ENCODE measurements at places on chromosomes 7 and 10. TPM values are rescaled to one million over a fixed set of nuclear protein-coding genes. Genes with fewer than 3 reads are reported as not detected.

The ZNF239 gene
- polyA plus RNA-seq, result 5.7 TPM

The PHYHIPL gene
- not detected for polyA plus RNA-seq

The KAZALD1 gene
- polyA plus RNA-seq, result 34.4 TPM

The AKR1D1 gene
- polyA plus RNA-seq, result not detected

The AKR1C8 gene
- polyA plus RNA-seq, result not detected

The ZCWPW1 gene
- 4.2 TPM for polyA plus RNA-seq

The GJC3 gene
- not detected for polyA plus RNA-seq

The ARHGEF5 gene
- 2.9 TPM for polyA plus RNA-seq

DNA sequence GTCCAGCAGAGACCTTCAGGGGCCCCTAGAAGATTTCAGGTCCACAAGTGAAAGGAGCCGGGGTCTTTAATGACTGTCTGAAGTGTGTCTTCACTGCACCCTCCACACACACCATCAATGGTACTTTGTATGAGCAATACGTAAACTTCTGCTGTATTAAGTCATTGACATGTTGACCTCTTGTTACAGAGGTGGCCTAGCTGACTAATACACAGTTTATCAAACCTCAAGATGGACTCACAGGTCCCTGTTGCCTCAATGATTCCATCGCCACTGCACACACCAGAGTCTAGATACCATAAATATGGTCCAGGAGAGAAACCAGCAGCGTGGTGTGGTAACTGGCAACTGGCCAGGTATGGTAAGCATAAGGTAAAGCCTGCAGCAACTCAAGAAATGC is 19.5 kb downstream of the KCNMA1 start:
- no peaks in the 10 kb centered on the region for H3K36me3 ChIP-seq
- H3K4me1 ChIP-seq, result no peaks in the 10 kb centered on the region
- no peaks in the 10 kb centered on the region for H3K27me3 ChIP-seq
- H3K4me3 ChIP-seq, result no peak overlapping the region
- no peak for DNase-seq

DNA sequence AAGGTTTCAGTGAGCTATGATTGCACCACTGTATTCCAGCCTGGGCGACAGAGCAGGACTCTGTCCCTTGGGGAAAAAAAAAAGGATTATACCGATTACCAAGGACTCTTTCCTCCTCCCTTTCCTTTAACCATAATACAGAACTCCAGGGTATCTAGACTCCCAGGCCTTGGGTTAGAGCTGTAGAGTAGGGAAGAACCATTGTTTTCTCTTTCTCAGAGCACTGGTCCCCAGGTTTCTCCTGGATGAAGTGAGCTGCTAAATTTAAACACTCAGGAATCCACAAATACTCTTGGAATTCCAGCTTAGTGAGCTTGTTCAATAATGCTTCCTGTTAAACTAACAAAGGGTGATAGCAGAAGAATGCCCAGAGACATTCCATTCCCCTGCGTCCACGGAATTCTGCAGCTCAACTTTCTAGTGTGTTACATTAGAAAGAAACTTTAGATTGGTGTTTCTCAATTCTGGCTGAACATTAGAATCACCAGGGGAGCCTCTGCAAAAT is 14.6 kb upstream of the RPEL1 start:
- H3K4me1 ChIP-seq, result peaks cover 53% of the 10 kb centered on the region
- no peaks in the 10 kb centered on the region for H3K27me3 ChIP-seq
- peak overlapping the region; percentile 72 for H3K27ac ChIP-seq
- DNase-seq, result peak; percentile 93
- H3K4me3 ChIP-seq, result peak overlapping the region; percentile 35
- no peaks in the 10 kb centered on the region for H3K36me3 ChIP-seq

DNA sequence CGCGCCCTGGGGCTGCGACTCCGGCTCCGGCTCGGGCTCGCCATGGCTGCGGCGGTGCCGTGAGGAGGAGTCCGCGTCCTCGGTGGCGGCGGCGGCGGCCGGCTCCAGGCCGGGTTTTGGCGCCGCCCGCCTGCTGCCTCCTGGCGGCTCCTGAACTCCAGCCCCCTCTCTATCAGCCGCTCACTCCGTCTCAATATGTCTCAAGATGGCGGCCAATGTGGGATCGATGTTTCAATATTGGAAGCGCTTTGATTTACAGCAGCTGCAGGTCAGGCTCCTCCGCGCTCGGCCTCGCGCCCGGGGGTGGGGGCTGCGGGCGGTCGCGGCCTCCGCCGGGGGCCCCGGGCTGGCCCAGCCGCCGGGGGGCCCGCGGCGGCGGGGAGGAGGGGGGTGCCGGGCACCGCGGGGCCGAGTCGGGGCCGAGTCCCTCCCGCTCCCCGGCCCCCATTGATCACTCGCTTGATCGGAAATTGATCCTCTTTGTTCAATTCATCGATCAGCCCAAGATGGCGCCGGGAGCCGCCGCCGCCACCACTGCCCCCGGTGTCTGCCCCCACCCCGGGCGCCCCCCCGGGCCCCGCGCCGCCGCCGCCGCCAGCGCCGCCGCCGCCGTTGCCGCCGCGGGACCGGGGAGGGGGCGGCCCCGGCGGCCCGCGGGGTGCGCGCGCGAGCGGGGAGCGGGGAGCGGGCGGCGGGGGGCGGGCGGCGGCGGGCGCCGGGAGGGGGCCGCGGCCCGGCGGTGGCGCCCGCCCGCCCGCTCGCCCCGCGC is 1.4 kb upstream of the CUX1 start:
- H3K4me3 ChIP-seq, result peak overlapping the region; percentile 74
- no peaks in the 10 kb centered on the region for H3K27me3 ChIP-seq
- DNase-seq, result peak; percentile 94
- H3K4me1 ChIP-seq, result peaks cover 7% of the 10 kb centered on the region

DNA sequence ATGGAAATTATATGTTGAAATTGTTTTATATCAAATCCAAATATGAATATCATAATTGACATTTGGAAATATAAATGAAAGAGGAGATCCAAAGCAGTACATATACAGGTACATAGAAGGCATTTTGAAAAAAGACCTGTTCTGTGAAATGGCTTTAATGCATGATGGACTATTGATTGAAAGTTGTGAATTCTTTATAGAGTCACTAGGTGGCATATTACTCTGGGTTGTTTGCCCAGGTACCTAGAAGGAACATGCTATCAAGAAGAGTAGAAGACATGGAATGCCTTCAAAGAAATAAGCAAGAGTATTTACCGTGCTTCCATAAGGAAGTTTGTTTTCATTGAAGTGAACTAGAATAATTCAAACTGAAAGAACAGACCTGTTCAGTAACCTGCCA is 160.0 kb upstream of the ANK3 start:
- DNase-seq, result peak; percentile 20
- H3K36me3 ChIP-seq, result no peaks in the 10 kb centered on the region
- H3K27ac ChIP-seq, result no peak overlapping the region
- no peak overlapping the region for H3K4me3 ChIP-seq
- no peaks in the 10 kb centered on the region for H3K27me3 ChIP-seq

- no peaks in the 10 kb centered on the region for H3K36me3 ChIP-seq
- no peaks in the 10 kb centered on the region for H3K27me3 ChIP-seq
- no peaks in the 10 kb centered on the region for H3K4me1 ChIP-seq
- no peak overlapping the region for H3K27ac ChIP-seq
- H3K4me3 ChIP-seq, result no peak overlapping the region
Measured at GRCh38 chr7:141484907-141485306, 66.3 kb upstream of the AGK start.

- H3K4me3 ChIP-seq, result peak overlapping the region; percentile 57
- H3K27ac ChIP-seq, result peak overlapping the region; percentile 98
- H3K4me1 ChIP-seq, result peaks cover 81% of the 10 kb centered on the region
Measured at GRCh38 chr7:137975768-137976167, 26.1 kb downstream of the CREB3L2 start.

DNA sequence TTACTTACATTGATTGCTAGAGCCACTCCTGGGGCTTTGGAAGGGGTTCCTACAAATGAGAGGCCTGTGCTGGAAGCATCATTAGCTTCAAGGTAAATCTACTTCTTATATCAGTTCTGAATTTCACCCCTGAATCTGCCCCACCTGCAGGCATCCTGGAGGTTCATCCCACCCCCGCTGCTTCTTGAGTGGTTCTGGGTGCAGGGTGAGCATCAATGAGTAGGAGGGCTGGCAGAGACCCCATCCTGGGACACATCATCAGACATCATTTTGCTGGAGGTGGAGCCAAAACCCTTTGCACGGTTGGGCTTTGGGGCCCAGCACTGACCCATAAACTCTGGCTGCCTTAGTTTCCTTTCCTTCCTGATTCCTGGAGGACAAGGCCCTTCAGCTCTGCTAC is 143.7 kb downstream of the PTPN20 start:
- H3K27me3 ChIP-seq, result peaks cover 7% of the 10 kb centered on the region
- DNase-seq, result no peak
- H3K4me3 ChIP-seq, result no peak overlapping the region

Data from GM23248 (cell line).